ENCODE measurements at places on chromosomes 6 and 20.

DNA sequence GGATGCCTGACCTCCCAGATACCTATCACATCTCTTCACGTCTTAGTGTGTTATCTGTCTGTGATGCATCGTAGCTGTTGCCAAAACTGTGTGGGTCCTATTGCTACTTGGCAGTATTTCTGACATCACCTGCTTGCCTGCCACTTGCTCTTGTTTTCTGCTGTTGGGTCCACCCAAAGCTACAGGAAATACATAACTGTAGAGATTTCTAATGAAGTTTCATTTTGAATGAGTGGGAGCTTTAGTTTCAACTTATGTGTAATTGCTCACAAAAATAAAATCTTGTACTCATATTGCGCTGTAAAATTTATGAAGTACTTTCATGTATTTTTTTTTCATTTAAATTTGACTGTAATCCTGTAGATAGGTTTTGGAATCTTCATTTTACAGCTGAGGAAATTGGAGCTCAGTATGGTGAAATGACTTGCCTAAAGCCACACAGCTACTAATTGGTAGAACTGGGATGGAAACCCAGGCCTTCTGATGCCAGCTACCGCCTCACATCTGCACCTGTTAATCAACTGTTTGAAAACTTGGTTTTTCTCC, 113.6 kb upstream of the MAN1A1 start:
- DNase-seq = no peak

DNA sequence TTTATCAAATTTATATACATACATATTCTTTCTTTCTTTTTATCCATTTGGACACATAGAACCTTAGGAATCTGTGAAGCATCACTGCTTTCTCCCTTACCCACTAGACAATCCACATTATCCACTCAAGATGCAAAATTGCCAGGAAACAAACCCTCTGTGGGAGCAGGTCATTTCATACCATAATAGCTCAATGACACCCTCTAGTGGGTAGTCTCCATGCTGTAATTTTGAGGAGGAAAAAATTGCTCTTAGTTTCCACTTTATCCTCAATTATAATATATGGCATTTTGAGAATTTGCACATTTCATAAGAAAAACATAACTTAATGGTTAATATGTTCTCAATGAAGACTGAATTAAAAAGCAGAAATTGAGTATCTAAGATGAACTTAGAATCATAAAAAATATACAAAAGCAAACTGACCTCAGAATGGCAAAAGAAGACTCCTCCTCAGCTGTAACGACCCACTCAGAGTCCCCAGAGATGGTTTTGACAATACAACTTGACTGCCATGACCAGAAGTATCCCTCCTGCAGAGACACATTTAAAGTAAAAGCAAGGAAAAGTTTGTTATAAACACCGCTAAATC, 164.1 kb downstream of the FRK start:
- DNase-seq = no peak

- DNase-seq = peak; percentile 90
Observed at GRCh38 chr6:158009114-158009891, 27.6 kb downstream of the SYNJ2 start.

DNA sequence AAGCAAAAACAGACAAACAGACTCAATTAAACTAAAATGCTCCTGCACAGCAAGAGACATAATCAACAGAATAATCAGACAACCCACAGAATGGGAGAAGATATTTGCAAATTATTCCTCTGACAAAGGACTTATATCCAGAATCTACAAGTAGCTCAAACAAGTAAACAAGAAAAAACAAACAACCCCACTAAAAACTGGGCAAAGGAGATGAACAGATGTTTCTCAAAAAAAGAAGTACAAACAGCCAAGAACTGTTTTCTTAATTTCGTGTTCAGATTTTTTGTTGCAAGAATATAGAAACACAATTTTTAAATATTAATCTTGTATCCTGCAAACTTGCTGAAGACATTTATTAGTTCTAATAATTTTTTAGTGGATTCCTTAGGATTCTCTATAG, 274.1 kb downstream of the BCKDHB start:
- DNase-seq = no peak

DNA sequence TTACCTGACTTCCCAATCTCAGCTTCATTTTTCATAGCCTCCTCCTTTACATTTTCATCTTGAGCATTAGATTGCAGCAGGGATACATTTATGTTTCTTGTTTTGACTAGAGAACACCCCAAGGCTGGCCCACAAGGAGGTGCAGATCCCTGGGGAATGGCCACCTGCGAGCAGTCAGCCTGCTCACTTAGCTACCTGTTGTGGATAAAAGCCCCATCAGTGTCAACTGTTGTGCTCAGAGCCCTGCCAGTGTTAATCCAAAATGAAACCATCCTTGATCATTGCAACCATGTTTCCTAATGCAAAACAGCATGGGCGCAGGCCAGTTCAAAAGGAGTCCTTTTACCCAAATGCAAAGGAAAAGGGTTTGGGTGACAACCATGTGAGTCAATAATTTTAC, 50.8 kb downstream of the CNR1 start:
- DNase-seq = no peak

DNA sequence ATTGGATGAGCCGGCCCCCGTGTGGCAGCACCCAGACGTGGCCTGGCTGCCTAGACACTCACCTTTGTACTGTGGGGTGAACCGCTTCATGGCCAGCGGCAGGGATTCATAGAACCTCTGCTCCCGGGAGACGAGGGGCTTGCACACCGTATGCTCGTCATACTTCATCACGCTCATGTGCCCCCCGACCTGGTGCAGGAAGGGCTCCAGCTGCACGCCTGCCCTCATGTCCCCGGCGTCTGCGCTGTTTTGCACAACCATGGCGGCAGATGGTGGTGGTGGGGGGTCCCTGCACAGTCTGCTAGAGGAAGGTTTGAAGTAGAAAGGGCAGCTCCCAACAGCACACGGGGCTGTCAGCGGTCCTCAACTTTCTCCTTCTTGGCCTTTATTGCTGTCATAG, 11.5 kb downstream of the IP6K3 start:
- DNase-seq = no peak

DNA sequence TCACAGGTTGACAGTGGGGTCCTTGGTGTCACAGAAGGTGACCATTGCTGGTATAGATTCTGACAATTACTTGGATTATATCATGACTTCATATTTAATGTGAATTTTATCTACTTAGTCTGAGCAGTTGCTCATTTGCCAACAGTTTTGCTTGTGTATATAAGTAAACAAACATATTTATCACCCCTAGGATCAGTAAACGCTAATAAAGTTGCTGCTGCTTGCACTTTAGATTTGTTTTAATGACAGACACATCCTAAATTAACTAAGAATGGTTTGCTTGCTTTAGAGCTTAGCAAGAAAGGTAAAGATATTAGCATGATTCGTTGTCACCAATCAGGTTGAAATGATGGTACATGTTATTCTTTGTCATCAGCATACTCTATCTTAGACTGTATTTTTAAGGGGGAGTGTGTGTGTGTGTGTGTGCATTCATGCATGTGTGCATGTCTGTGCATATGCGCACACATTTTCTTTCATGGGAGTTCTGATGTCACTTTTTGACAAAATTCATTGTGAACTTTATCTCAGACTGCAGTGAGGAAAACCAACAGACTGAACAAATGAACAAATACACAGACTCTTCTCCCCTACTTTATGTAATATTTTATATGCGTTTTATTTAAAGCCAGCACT, 782.6 kb upstream of the FLRT3 start:
- no peak for DNase-seq

DNA sequence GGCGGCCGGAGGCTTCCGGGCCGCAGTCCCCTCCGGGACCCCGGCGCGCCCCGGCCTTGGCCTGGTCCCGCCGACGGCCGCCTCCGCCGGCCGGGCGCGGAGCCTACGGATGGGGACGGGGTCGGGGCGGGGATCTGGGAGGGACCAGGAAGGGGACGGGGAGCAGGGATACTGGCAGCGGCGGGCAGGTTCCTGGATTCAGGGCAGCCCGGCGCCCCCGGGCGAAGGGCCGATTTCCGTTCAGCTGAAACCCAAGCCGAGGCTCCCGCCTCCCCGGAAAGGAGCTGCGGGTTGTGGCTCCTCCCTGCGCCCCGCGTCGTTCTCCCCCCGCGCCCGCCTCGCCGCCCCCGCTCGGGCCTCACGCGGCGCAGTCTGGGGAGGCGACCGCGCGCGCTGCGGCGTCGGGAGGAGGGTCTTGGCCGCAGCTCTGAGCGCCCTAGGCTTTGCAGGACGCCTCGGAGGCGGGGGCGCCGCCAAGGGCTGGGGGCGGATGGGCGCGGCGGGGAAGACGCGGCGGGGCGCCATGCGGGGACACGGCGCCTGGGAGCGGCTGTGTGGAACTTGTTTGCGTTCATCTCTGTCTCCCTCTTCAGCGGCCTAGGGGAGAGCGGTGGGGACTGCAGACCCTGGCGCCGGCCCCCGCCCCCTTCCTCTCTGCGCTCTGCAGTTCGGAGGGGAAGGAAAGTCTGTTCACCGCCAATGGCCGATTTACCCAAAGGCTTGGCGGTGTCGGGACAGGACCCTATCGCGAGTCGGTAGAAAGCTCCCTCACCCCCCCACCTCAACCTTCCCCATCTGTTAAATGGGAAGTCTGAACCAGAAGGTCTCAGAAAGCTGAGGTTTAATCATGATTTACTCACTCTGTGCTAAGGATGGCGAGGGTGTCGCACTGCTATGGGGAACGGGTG, 22.7 kb upstream of the TMEM181 start:
- peak; percentile 45 for DNase-seq

DNA sequence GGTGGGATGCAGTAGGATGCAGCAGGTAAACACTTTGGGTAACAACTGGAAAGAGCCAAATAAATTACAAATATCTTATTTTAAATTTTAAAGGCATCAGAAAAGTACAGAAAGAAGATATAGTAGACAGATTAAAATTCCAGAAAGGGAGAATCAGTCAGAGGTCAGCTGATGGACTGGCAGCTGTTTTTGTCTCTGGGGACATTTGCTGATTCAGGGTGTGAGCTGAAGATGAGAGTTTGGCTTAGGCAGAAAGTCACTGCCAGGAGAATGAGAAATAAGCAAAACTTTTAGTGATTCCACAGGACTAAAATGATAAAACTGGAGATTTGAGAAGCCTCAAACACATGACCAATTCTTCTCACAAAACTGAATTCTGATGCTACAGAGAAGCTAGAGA, 39.5 kb downstream of the AHI1 start:
- DNase-seq = no peak

GRCh38 chr20:33910056-33910455, 83.7 kb upstream of the RALY start:
- DNase-seq = no peak

- no peak for DNase-seq
Observed at GRCh38 chr6:69818223-69818930, 21.6 kb upstream of the LMBRD1 start.

DNA sequence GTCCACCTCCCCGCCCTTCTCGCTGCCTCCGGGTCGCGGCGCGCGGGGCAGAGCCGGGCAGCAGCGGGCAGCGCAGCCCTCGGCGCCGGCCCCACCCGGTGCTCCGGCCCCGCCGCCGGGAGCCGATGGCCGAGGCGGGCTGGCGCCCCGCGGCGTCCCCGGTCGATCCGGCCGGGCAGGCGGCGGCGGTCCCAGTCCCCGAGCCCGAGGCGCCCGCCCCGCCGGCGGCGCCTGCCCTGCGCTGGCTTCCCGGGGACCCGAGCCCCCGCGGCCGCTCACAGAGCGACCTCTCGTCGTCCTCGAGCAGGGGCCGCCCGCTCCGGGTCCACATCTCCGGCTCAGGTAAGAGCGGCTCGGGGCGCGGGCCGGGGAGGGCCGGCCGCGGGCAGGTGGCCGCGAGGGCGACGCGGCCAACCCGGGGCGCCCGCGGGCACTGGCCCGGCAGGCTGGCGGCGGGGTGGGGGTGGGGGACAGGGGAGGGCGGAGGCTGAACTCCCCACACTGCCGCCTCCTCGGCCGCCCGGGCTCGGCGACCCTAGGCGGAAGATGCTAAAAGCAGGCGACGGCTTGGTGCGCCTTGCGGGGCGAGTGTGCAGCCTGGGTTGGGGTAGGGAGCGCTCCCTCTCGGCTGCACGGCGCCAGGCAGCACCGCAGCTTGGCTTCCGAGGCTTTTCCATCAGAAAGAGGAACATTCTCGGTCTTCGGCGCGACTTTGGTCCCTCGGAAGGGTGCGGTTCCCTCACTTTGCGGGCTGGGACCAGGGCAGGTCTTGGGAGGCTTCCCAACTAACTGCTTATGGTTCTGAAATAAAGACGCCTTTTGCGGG, 25.6 kb upstream of the FUCA2 start:
- DNase-seq = peak; percentile 64

DNA sequence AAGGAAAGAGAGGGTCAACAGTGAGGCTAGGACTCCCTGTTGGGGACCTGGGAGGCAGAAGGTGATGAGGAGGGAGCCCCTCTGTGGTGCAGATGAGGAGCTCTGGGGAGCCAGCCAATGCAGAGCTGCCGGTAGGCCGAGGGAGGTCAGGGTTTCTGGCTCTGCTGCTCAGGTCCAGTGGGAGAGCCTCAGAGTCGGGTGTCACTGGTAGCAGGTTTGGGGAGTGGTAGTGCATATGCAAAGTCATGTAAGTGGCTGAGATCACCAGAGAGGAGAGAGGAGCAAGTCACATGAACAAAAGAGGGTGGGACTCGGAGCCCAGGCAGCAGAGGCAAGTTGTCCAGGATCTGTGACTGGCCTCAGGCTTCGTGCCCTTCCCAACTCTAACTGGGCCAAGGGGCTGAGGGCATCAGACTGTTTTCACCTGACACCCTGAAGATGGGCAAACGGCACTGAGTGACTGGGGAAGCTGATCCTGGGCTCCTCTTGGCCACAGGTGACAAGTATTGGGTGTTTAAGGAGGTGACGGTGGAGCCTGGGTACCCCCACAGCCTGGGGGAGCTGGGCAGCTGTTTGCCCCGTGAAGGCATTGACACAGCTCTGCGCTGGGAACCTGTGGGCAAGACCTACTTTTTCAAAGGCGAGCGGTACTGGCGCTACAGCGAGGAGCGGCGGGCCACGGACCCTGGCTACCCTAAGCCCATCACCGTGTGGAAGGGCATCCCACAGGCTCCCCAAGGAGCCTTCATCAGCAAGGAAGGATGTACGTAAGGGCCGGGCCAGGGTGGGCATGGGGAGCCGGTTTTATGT, 6.6 kb downstream of the MMP24OS start:
- DNase-seq = no peak

GRCh38 chr6:33705268-33705885, 6.1 kb downstream of the UQCC2 start:
- DNase-seq = no peak

Data from adrenal gland (tissue), 19 donors.